ENCODE measurements at places on chromosomes 5 and 9.

- no peak for DNase-seq
Observed at GRCh38 chr9:92650839-92651621, 18.9 kb downstream of the IPPK start.

GRCh38 chr9:114718801-114719221, 36.8 kb upstream of the TEX48 start:
- no peak for DNase-seq

DNA sequence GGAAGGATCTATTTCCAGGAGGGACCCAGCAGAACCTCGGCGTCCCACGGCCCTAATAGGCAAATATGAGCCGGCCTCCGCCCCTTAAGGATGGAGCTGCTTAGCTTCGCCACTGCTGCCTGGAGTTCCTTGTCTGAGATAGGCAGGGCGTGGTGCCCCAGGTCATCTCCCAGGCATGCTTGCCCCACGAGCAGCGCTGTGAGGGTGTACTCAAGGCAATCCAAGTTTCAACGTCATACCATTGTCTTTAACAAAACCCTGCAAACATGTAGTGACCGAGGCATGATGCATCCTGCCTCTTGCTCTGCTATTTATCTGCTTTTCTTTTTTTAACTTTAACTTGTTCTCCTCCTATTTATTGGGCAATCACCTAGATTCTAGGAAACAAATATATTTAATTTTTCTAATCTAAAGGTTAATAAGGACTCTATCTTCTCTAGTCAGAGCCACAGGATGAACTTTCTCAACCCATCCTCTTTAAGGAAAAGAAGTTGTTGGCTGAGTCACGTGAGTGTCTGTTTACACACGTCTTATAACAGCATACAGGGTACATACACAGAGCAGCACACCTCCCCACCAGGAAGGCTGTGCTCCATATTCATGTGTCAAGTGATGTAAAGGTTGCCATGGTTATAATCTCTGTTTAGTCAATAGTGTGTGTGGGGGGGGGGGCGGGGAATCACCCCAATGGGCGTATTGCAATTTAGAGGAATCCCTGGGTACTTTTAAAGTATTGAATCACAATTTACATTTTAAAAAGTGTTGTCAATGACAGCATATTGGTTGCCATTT, 27.3 kb upstream of the ZSWIM6 start:
- no peak for DNase-seq

GRCh38 chr5:145976431-145977155, 40.2 kb downstream of the SH3RF2 start:
- no peak for DNase-seq

DNA sequence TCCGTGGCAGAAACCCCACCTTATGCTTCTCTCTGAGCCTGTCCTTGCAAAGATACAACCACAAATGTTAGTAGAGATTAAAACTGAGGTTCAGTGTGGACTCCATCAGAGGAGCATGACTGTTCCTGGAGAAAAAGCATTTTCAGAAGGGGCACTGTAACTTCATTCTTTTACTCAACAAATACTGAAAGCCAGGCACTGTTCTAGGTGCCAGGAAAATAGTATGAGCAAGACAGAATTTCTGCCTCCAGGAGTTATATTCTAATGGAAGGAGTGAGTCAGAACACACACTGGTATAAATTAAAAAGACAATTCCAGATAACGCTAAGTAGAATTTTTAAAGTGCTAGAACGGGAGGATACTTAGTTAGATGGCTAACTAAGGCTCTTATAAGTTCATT, 251.4 kb upstream of the GAS1 start:
- no peak for DNase-seq

DNA sequence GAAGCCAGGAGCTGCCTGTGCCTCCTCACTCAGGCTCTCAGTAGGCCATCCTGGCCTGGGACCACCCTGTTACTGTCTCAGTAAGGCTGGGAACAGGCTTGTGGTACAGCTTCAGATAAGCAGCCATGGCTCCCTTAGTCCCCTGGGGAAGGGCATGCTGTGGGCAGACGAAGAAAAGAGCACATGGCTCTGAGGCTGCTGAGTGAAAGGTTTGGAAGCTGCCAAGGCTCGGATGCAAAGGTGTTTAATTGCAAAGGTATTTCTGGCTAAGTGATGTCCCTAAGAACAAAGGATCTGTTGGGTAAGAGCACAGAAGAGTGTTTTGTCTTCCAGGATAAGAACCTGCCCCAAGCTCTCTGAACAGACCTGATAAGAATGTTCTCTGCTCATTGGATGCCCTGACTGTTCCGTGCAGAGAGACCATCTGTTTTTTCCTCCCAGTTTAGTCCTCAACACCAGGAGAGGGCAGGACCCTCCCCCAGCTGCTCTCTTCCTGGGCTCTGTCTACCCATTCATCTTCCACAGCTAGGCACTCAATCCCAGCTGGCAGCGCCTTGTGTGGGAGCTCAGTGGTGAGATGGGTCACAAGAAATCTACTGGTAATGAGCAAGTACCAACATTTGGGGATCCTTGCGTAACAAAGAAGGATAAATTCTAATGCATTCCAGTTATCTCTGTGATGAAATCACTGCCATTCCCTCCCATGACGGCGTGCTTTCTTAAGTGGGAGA, 17.7 kb downstream of the ANGPTL2 start:
- no peak for DNase-seq

DNA sequence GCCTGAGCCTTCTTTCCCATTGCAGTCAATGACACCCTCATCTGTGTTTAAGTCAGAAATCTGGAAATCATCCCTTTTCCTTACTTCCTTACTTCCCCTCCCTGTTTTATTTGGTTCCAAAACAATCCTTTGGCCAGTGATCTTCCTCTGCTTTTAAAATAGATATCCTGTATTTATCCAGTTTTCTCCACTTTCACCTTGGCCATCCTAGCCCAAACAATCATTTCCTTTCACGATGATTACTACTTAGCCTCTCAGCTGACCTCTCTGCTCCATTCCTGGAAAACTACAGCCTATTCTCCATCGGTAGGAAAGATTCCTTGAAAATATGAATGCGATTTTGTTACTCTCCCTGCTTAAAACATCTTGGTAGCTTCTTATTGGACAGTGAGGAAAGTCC, 565.4 kb downstream of the TLR4 start:
- no peak for DNase-seq

DNA sequence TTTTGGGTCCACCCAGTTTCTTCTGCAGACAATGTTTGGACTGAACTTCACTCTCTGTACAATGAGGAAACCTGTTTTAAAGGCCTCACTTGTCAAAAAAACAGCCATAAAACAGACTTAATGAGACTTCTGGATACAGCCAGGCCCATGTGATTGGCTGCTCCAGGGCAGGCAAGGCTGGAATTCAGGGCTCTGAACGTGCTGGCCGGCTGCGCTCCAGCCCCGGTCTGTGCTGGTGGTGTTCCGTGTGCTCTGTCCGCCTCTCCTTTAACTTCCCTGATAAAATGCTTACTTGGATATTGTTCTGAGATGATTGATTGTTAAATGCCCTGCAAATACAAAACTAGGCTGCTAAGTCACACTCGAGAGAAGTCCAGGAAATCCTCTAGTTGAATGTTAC, 131.2 kb upstream of the KLF4 start:
- DNase-seq, result no peak

- DNase-seq, result peak; percentile 61
Observed at GRCh38 chr5:144203750-144204596, 33.3 kb downstream of the KCTD16 start.

DNA sequence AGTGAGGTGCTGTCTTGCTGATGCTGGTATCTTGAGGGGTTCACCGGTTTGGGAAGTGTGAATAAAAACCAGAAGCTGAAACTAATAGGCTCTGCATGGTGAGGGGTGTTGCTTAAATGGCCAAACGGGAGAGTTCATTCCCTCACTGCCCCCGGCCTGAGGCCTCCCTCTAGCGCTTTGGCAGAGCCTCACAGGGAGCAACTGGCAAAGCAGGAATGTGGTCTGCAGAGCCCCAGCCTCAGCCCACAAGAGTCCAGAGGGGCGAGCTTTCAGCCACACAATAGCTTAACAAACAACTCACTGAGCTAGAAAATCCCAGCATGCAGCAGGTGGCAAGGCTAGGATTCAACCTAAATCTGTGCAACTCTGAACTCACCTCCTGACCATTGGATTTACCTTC, 234.8 kb downstream of the MED10 start:
- DNase-seq, result no peak

- DNase-seq, result no peak
Observed at GRCh38 chr5:131630208-131630962, 4.6 kb downstream of the RAPGEF6 start.

GRCh38 chr9:37775216-37775919, 9.5 kb downstream of the EXOSC3 start:
- DNase-seq, result no peak

DNA sequence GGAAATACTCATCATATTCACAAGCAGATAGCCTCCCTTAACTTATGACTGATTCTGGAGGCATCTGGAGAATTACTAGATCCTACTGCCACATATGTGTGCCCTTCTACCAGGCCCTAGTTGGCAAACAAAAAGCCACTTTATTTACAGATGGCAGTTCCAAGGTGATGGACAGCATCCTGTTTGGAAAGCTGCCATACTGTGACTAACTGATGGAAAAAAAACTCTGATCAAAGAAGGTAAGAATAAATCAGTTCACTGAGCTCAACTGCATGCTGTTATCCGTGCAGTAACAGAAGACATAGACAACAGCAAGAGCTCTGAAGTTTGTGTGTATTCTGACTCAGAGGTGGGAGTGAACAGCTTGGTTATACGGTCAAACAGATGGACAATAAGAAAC, 279.8 kb upstream of the POU5F2 start:
- no peak for DNase-seq

GRCh38 chr5:16411235-16411634, 54.4 kb downstream of the ZNF622 start:
- peak; percentile 12 for DNase-seq

GRCh38 chr5:168992016-168992415, 308.9 kb downstream of the SLIT3 start:
- DNase-seq, result no peak

DNA sequence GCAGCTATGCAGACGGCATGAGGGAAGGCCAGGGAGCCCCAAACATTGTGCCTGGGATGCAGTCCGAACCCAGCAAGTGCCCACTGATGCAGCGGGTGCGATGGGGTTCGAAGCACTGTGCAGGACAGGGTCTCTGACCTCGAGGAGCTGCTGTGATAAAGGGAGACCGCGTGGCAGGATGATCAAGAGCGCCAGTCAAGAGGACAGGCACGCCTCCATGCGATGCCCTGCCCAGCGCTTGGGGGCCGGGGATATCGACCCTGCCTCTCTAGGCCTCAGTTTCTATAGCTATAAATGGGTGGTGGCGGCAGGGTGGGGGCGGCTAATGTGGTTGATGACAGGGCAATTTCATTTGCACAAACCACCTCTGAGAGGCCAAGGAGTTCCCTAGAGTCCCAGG, 84.7 kb upstream of the BARHL1 start:
- no peak for DNase-seq
